ENCODE measurements at places on chromosomes 4 and X. TPM values are rescaled to one million over a fixed set of nuclear protein-coding genes. Genes with fewer than 3 reads are reported as not detected.

Gene ADRA2C
- total RNA-seq, result 3.0 TPM

Gene PABPC5
- total RNA-seq, result not detected

Gene TLR1
- total RNA-seq, result 16.4 TPM

Gene LETM1
- 55.0 TPM for total RNA-seq

Gene TEX13B
- not detected for total RNA-seq

- H3K27ac ChIP-seq, result no peak overlapping the region
- DNase-seq, result no peak
- H3K27me3 ChIP-seq, result no peaks in the 10 kb centered on the region
- no peaks in the 10 kb centered on the region for H3K4me1 ChIP-seq
Observed at GRCh38 chr4:165133150-165133549, 20.5 kb upstream of the TMEM192 start.

Gene DIPK2B
- total RNA-seq, result 11.2 TPM

- no peak overlapping the region for H3K4me3 ChIP-seq
- DNase-seq, result no peak
- no peaks in the 10 kb centered on the region for H3K27me3 ChIP-seq
- peaks cover 13% of the 10 kb centered on the region for H3K4me1 ChIP-seq
- no peaks in the 10 kb centered on the region for H3K36me3 ChIP-seq
Observed at GRCh38 chr4:7983296-7983695, 43.6 kb upstream of the AFAP1 start.

DNA sequence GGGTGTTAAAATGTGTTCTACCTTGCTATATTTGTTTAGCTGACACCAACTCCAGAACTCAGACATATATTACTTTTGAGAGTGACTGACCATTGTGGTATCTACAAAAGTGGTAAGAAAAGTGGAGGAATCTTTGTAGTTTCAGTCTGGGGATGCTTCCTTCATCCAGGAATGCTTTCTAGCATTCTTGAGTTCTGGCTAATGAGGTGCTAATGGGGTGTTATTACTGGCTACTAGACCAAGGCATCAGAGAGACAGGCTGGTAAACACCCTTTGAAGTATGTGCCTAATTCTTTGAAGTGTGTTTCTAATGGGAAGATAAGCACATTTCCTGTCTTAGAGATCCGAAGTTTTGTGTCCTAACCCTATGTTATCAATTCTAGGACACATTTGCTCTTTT is 310.4 kb downstream of the SPRY1 start:
- H3K27ac ChIP-seq, result no peak overlapping the region
- no peak for DNase-seq

DNA sequence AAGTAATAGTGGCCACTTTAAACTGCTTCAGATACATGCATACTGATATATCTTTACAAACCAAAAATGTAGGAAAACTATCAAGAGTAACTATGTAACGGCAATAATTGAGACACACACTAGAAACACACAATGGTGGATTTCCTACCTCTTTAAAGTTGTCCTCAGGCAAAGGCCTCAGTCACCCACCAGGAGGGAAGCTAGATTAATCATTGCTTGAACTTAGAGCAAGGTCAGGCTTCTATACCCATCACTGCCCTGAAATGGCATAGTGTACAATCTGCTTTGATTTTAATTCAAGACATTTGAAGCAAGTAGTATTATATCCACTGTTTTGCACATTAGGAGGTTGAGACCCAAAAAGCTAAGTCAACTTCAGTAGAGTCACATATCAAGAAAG is 110.9 kb downstream of the AREG start:
- no peaks in the 10 kb centered on the region for H3K4me1 ChIP-seq
- H3K27ac ChIP-seq, result no peak overlapping the region
- H3K4me3 ChIP-seq, result no peak overlapping the region
- DNase-seq, result no peak

- H3K4me1 ChIP-seq, result no peaks in the 10 kb centered on the region
- no peak overlapping the region for H3K4me3 ChIP-seq
Observed at GRCh38 chrX:71454222-71454621, 78.7 kb upstream of the OGT start.

DNA sequence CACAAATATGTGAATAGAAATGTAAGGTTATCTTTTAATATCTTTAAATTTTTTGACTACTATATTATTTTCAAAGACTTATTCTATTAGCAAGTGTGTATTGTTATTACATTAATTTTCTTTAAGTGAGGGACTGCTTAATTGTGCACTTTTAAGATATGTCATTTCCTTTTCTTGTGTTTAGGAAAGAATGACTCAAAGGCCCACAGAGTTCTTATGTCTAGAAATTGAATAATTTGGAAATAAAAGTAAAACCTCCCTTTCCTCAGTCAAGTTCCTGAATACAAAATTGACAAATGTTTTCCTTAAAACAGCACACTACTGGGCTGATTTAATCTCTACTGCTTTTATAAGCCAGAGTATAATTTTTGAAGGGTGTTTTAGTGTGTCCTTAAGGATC is 169.7 kb downstream of the TMEM47 start:
- no peaks in the 10 kb centered on the region for H3K4me1 ChIP-seq
- no peak overlapping the region for H3K27ac ChIP-seq
- DNase-seq, result no peak
- H3K4me3 ChIP-seq, result no peak overlapping the region
- no peaks in the 10 kb centered on the region for H3K36me3 ChIP-seq

DNA sequence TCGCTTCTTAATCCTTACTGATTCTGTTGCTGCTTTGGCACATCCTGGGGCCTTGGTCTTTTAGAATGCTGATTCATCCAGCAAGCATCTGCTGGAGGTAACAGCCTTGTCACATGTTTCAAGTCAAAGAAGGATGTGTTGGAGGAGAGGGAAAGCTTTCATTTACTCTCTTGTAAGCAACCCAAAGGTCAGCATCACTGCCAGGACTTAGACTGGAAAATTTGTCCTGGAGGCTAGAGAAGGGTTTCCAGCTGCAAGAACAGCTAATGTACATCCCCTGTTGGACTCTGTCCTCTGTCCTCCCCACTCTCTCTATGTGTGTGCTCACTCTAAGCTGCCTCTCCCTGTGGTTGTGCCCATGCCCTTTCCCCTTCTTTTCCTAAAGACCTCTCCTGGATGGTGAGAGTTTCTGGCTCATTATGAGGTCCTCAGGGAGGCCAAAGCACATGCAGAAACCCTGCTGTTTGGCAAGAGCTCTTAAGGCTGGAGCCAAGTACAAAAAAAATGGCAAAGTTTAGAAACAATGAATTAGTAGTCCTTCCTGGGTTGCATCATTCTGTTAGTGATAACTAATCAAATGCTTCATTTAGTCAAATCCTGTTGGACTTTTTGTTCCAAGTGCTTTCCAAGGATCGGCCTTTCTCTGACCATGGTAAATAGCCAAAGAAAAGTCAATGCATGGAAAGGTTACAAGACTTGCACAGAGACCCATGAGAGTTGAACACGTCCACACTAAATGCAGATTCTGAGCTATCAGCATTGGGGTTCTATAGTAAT is 13.4 kb upstream of the SRPX start:
- DNase-seq, result no peak
- no peaks in the 10 kb centered on the region for H3K27me3 ChIP-seq
- H3K4me1 ChIP-seq, result no peaks in the 10 kb centered on the region
- H3K27ac ChIP-seq, result no peak overlapping the region
- H3K4me3 ChIP-seq, result no peak overlapping the region
